ENCODE measurements at places on chromosomes 12 and 14. TPM values are rescaled to one million over a fixed set of nuclear protein-coding genes. Genes with fewer than 3 reads are reported as not detected.

GRCh38 chr12:90589956-90590355 is 365.0 kb downstream of the CCER1 start:
- DNase-seq = no peak

GRCh38 chr14:104559028-104559803 is 20.3 kb upstream of the C14orf180 start:
- DNase-seq = no peak

- no peak for DNase-seq
Observed at GRCh38 chr14:28120391-28120790, 646.2 kb upstream of the FOXG1 start.

- no peak for DNase-seq
Observed at GRCh38 chr12:16828891-16829290, 222.9 kb upstream of the LMO3 start.

GRCh38 chr12:65557438-65558181 is 266.7 kb upstream of the HMGA2 start:
- DNase-seq = no peak

DNA sequence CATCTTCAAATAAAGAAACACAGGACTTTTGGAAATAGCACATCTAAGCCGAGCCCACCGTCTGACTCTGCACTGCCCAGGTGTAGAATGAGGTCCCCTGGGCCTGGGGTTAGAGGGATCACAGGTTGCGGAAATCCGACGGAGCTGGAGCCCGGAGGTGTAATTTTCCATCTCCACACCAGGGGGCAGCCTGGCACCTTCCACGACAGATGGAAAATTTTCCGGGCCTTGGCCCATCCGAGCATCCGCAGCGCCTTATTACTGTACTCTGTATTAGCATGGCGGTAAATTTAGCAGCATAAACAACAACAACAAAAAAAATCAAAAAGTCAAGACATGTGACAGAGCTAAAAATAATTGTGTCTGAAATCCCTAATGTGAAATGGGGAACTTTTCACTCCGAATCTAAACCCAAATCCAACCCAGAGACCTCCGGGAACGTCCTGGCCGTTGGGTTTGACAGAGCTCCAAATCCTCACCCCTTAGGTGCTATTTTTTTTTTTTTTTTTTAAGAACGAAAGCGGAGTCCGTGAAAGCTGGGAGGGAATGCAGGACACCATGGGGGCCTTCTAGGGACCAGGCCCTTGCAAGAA is 93.9 kb downstream of the KSR2 start:
- DNase-seq = peak; percentile 57

DNA sequence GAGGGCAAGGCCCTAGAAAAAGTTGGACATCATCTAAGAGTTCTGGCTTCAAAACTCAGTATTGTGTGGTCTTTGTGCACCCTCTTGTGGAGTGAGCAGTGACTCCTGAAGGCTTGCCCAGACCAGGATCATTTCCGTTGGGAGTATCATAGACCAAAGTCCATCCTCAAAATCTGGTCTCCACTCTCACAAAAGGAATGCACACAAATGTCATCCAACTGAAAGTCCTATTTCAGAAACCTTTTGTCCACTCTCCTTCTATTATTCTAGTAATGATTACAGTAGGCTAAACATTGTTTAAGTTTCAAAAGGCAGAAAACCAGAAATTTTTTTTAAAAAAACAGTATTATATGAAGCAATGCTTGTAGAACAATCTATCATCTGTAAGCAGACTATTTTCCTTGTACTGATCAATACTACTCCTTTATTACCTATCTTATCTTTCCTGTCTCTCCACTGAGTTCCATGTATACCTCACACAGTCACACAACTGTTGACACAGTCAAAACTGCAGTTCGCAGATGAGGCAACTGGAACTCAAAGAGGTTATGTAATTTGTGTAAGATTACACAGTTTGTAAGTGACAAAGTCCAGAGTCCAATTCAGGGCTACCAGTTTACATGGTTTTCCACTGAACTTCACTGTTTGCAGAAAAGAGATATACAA is 41.4 kb downstream of the COX16 start:
- DNase-seq = peak; percentile 63

- DNase-seq = no peak
Observed at GRCh38 chr12:106975993-106976658, 10.8 kb downstream of the MTERF2 start.

DNA sequence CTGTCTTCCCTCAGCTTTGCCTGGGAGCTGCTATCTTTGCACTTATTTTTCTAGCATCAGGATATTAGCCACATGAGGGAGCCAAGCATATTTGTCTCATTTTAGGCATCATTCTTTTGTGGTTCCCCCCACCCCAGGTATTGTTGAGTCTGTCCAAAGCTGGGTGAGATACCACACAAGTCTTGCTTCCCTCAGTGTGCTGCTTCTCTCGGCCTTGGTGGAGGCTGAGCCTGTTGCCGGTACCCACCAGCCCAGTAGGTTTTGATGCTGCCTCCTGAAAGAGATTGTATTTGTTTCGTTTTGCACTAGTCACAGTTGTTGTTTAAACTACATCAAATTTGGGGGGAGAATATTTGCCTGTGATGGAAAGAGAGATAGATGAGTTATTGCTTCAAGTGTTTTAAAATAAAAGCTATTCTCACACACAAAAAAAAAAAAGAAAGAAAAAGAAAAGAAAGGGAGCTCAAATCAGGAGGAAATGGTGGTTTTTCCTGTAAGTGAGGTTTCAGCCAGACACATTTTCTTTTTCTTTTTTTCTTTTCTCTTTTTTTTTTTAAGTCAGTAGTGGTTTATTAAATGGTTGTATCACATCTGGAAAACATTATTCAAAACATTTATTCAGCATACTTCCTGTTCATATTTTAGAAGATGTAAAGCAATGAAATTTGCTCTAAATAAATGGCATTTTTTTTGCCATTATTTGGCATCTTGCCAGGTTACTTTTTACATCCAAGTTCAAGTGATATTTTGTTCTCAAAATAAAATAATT is 58.5 kb downstream of the SLC4A8 start:
- peak; percentile 22 for DNase-seq

DNA sequence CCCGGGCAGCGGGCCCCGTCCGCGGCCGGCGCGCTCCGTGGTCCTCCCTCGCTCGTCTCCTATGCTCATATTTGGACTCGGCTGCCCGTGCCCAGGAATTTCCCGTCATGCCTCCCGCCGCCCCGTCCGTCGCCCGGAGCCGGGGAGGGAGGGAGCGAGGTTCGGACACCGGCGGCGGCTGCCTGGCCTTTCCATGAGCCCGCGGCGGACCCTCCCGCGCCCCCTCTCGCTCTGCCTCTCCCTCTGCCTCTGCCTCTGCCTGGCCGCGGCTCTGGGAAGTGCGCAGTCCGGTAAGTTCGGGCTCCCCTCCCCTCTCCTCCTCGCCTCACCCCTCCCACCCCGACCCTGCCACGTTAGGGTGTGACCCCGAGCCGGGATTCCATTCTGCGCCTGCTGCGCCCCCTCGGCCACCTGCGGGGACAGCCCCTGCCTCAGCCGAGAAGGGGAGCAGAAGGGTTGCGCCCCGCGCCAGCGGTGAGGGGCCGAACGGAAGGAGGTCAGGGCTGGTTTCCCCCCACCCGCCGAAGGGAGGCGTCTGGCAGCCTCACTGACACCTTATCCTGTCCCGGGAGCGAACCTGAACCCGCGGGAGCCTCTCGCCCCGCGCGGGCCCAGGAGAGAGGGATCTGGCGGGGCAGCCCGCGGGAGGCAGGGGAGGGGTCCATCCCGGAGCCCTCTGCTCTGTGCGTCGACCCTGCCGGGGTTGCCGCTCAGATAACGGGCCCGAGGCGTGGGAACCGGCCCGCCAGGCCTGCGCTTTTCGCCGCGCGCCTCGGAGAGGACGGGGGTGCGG is at the start of gene MSRB3:
MSRB3 (plus strand) TSS at position 108 of the 793 bp plus-strand sequence. CDS start 29,897 bp downstream, outside the sequence.
- DNase-seq = peak; percentile 70

GRCh38 chr12:57092529-57092862 is 3.6 kb downstream of the NAB2 start:
- DNase-seq = no peak

- DNase-seq = no peak
Observed at GRCh38 chr12:32116897-32117296, 10.2 kb downstream of the BICD1 start.

The CD163L1 gene
- polyA plus RNA-seq = 2.2 TPM

The FUT8 gene
- 18.4 TPM for polyA plus RNA-seq

The TRIM9 gene
- 2.8 TPM for polyA plus RNA-seq

The GPR137C gene
- polyA plus RNA-seq = 12.3 TPM

The LRP6 gene
- polyA plus RNA-seq = 68.9 TPM

The AMDHD1 gene
- polyA plus RNA-seq = 1.5 TPM

The ALDH1L2 gene
- polyA plus RNA-seq = 1.2 TPM

The ANAPC7 gene
- 102 TPM for polyA plus RNA-seq

The KLRB1 gene
- 8.1 TPM for polyA plus RNA-seq

The BICDL1 gene
- polyA plus RNA-seq = 37.8 TPM

The SERPINA12 gene
- 0.91 TPM for polyA plus RNA-seq
